ENCODE measurements at places on chromosomes 1 and 21. TPM values are rescaled to one million over a fixed set of nuclear protein-coding genes. Genes with fewer than 3 reads are reported as not detected.

- H3K27me3 ChIP-seq: no peaks in the 10 kb centered on the region
- DNase-seq: no peak
- H3K36me3 ChIP-seq: no peaks in the 10 kb centered on the region
- H3K4me3 ChIP-seq: no peak overlapping the region
- H3K27ac ChIP-seq: no peak overlapping the region
- H3K4me1 ChIP-seq: no peaks in the 10 kb centered on the region
These were observed 289.1 kb upstream of the PKN2 start for GRCh38 chr1:88394958-88395357.

The TINAGL1 gene
- 46.2 TPM for total RNA-seq

GRCh38 chr1:37234941-37235418 lies 200.7 kb upstream of the GRIK3 start:
- H3K27ac ChIP-seq: no peak overlapping the region
- no peak for DNase-seq
- peaks cover 4% of the 10 kb centered on the region for H3K27me3 ChIP-seq
- H3K36me3 ChIP-seq: no peaks in the 10 kb centered on the region
- no peak overlapping the region for H3K4me3 ChIP-seq

DNA sequence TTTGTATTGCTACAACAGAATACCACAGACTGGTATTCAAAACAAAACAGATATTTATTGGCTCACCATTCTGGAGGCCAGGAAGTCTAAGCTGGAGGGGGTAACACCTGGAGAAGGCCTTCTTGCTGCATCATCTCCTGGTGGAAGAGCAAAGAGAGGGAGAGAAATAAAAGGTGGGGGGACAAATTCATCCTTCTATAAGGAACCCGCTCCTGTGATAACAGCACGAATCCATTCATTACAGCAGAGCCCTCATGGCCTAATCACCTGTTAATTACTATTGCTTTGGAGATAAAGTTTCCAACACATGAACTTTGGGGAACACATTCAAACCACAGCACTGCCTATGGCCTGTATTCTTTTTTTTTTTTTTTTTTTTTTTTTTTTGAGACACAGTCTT lies 5.4 kb downstream of the S100A2 start:
- H3K36me3 ChIP-seq: no peaks in the 10 kb centered on the region
- no peak for DNase-seq
- no peaks in the 10 kb centered on the region for H3K27me3 ChIP-seq
